ENCODE measurements at places on chromosomes 16 and 17.

DNA sequence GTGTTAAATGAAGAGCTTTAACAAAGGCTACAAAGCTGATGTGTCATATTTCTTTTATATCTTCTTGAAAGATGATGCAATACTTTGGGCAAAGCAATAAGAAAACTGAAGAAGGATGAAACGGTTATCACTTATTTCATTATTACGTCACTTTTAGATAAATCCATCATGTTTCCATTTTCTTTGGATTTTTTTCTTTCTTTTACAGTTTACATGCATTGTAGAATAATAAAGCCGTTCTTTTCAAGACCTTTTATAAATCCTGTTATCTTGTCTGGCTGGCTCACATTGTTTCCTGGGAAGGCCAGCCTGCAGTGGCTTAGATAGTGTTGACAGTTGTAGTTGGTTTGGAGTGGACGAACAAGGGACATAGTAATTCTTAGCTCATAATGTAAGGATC is 28.9 kb downstream of the TANC2 start:
- no peak for DNase-seq

DNA sequence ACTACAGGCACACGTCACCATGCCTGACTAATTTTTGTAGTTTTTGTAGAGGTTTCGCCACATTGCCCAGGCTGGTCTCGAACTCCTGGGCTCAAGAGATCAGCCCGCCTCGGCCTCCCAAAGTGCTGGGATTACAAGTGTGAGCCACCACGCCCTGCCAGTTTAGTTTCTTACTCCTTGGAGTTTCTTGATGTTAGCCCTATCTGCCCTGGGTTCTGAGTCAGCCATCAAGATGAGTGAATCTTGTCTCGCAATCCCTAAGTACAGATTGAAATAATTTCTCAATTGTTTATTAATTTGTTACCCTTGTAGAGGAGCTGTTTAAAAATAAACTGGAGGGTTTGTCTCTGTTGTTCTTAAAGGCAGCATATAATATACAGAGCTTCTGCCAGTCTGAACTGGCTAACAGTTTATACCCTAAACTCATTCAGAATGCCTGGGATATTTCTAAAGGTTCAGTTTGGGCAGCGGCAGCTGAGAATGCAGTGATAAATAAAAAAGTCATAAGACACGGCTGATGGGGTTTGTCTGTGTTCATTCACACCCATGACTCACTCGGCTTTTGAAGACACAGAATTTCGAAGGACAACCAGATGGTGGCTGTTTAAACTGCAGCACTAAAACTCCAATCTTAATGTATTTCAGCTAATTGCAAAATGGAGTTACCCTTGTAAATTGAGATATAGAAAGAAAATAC is 39.6 kb downstream of the GPRC5B start:
- DNase-seq, result no peak

GRCh38 chr17:72255481-72255880 is 134.7 kb downstream of the SOX9 start:
- DNase-seq, result no peak

GRCh38 chr17:29575511-29576213 is 7.2 kb downstream of the TP53I13 start:
- no peak for DNase-seq

- DNase-seq, result no peak
Observed at GRCh38 chr17:38687286-38687685, 12.5 kb upstream of the EPOP start.

Measured in stimulated activated CD4-positive, alpha-beta T cell treated with anti-CD3 and anti-CD28 coated beads, Interleukin-15, amount 100 ng/mL, for 48 hours (primary cell).